Left cardiac atrium (tissue), 4 donors: ENCODE measurements at places on chromosomes 13 and 19. TPM values are rescaled to one million over a fixed set of nuclear protein-coding genes. Genes with fewer than 3 reads are reported as not detected.
A peak's percentile ranks its signal among the peaks of the same experiment; 100 is the strongest.

GRCh38 chr13:63463782-63464610 lies 2048.3 kb upstream of the PCDH20 start:
- no peak for DNase-seq

- DNase-seq = no peak
Measured at GRCh38 chr19:31674503-31675192, 325.4 kb upstream of the TSHZ3 start.

DNA sequence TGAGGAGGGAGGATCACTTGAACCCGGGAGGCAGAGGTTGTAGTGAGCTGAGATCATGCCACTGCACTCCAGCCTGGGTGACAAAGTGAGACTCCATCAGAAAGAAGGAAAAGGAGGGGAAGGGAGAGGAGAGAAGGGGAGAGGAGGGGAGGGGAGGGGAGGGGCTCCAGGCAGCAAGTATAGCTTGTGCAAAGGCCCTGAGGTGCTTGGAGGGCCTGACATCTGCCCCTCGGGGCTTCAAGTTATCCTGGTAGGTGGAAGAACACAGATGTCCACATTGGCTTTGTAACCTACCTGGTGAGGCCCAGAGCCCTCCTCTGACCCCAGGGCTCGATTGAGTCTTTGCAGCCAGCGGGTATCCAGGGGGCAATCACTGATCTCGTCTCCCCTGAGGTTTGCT lies 11.5 kb upstream of the ZNRF4 start:
- DNase-seq = no peak

DNA sequence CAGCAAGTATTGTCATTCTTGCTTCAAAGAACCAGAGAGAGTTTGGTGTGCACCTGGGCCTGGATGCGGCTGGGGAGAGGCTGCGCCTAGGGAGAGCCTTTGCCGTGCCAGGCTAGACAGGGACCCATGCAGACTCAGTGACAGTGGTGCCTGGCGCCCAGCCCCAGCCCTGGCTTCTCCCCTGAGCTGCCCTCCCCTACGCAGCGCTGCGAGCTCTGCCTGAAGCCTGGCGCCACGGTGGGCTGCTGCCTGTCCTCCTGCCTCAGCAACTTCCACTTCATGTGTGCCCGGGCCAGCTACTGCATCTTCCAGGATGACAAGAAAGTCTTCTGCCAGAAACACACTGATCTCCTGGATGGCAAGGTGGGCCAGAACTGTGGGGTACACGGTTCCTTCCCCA lies 12.0 kb downstream of the KMT2B start:
- DNase-seq = no peak

DNA sequence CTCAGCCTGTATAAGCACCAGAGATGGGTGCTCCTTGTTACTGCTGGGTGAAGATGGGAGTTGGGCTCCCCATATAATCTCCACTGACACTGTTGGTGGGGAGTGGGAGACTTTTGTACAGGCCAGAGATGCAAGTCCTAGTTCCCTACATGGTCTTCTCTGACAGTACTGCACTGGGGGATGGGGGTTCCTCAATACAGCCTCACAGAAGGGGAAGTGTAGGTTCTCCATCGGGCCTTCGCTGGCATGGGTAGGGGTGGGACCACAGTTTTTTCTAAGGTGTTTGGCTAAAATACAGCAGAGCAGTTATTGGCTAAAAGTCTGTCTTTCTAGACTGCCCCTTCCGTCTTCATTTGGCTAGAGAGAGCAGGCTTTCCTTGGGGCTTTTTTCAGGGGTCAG lies 167.2 kb upstream of the SERP2 start:
- no peak for DNase-seq

The MUC16 gene
- total RNA-seq = 1.3 TPM

GRCh38 chr13:105897575-105897974 lies 637.9 kb downstream of the EFNB2 start:
- no peak for DNase-seq

The ZNF470 gene
- 3.4 TPM for total RNA-seq

The NLRP11 gene
- total RNA-seq = not detected

DNA sequence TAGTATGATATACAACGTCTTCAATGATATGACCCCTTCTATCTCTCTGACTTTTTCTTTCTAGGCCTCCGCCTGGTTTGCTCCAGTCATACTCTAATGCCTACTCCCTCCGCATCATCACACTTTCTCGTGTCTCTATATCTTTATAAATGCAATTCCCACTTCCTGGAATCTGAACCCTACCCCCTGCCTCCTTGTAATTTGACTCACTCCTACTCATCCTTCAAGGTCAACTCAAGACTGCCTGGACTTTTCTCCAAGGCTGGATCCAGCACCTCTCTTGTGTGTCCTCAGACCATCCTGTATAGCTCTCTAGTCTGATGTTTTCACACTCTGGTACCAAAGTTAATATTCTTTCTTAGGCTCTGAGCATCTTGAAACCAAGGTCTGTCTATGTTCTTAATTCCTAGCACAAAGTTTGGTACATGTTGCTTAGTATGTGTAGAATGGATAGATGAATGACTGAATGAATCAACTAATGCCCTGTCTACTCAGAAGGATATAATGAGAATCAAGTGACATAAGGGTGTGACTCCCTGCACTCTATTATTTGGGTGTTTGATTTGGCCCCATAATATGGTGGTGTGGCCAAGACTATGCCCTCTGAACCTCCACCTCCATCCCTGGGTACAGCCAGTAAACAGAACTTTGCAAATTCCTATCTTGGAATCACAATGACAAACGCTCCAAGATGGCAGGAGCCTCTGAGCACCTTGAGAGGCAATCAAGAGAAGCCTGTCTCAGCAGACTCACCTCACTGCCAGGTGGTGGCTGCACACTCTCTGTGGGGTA lies 74.3 kb upstream of the SERP2 start:
- DNase-seq = no peak

The LILRA1 gene
- 0.97 TPM for total RNA-seq

DNA sequence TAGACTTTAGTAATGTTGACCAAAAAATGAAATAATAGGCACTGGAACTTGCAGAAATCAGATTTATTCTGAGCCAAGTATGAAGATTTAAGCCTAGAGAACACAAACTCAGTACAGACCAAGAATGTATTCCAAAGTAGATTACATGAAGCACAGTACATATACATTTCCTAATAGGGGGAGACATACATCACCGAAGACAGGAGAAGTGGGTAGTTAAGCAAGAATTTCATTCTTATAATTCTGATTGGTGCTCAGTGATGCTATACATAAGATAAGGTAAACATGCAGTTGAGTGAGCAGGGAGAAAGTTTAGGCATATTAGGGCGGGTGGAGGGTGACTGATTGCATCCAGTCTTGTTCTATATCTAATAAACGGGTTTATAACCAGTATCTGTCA lies 2218.8 kb downstream of the PCDH9 start:
- DNase-seq = no peak

DNA sequence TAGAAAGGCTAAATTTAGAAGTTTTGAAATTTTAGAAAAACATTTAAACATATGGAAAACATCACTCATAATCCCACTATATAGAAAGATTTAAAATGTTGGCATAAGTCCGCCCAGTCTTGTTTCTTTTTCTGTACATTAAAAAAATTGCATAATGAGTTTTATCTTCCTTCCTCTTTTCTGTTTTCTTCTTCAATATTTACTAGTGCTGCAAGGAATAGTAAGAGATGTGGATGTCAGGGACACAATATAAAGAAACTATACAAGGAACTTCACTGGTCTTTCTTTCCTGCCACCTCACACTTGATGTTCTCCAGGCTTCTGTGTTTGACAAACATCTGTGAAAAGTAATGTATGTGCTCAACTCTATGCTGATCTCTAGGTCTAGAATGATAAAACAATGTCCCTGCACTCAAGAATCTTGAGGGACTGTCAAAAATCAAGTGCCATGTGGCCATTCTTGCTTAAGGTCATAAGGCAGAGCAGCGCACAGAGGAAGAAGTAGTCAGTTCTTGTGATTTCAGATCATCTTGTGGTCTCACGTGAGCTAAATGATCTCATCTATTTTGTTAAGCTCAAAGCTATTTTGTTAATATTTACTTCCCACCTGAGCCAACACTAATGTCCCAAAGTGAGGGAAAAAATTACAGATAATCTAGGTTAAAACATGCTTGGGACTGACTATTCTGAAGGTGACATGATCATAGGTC lies 186.9 kb upstream of the OBI1 start:
- no peak for DNase-seq

GRCh38 chr19:45293682-45294081 lies 29.0 kb downstream of the CKM start:
- no peak for DNase-seq

DNA sequence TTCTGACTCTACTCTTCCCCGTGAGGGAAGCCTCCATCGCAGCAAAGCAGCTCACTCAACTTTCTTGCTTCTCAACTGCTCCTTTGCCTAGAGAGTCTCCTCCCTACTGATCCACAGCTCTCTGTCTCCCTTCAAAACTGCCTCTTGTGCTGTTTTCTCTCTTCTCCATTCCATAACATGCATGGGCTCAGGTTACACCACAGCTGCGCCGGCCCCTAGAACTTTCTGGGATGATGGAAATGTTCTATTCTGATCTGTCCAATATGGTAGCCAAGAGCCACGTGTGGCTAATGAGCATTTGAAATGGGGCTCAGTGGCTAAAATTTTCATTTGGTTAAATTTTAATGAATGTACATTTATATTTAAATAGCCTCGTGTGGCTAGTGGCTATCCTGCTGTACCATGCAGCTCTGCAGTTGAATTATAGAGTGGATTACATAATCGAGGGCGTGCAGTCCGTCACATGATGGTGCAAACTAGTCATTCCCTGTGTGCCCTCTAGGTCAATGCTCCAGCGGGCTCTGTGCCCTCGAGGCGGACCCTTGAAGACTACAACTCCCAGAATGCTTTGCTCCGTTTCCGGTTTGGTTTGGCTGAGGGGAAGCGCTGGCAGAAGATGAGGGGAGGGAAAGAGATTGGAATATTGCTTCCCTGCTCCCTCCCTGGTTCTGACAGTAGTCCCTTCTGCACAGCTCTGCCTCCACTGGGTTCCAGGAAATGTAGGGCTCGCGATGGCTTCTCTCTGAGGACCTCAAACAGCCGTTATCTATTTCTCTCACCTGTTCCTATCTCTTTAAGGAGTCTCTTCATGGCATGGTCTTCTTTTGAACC lies 109.8 kb downstream of the CACNA1A start:
- DNase-seq = peak; percentile 57

GRCh38 chr19:15318241-15318691 lies 14.1 kb downstream of the BRD4 start:
- DNase-seq = no peak

GRCh38 chr13:75309981-75310580 lies 171.9 kb downstream of the TBC1D4 start:
- DNase-seq = no peak

DNA sequence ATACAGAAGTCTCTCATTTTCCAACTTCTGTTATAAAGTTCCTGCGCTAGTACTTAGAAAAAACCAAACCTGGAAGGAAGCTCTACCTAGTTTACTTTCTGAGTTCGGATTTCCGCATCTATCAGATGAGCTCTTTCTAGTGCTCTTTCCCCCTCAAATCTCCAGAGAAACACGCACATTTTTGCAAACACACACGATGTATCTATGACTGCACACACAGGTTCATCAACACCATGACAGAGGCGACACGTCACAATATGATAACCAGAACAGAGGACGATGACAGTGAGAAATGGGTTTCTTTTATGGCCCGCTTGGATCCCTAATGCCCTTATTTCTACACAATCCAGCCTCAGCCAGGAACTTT lies 629 bp upstream of the LRRC63 start:
- no peak for DNase-seq

The APC2 gene
- total RNA-seq = 0.21 TPM

The ZNF569 gene
- 6.8 TPM for total RNA-seq

DNA sequence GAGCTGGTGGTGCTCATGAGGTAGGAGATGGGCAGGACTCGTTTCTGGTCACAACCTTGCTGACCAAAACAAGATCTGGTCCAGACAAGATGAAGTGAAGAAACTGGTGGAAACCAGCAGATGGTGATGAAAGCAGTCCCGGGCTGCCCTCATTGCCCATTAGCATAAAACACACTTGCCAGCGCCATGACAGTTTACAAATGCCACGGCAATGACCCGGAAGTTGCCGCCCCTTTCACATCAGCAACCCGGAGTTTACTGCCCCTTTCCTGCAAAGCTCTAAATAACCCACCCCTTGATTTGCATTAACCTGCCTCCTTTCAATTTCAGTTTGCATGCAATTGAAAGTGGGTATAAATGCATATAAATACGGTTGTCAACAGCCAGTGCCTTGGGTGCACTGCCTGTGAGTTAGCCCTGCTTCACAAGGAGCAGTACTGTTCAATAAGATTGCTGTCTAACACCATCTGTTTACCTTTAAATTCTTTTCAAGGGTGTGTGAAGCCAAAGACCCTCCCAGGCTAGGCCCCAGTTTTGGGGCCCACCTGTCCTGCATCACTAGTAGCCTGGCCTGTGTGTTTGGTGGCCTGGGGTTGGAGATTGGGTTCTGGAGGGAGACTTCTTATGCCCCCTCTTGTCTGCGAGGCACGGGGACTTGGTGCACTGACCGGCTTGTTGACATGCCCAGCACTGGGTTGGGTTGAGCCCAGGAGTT lies 38.8 kb downstream of the CHST8 start:
- DNase-seq = no peak

The ZNF726 gene
- total RNA-seq = 0.53 TPM

DNA sequence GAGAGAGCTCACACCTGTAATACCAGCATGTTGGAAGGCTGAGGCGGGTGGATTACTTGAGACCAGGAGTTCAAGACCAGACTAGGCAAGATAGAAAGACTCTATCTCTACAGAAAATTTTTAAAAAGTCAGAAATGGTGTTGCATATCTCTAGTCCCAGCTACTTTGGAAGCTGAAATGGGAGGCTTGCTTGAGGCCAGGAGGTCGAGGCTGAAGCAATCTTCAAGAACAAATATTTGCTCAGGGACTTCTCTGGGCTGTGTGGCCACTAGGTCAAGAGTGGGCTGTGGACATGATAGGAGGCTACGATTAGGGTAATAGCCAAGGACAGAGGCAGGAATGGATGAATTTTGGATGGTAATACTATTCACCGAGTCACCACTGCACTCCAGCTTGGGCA lies 135.8 kb upstream of the PEG3 start:
- no peak for DNase-seq

The PSPN gene
- 0.92 TPM for total RNA-seq

The PRR19 gene
- total RNA-seq = 0.16 TPM

DNA sequence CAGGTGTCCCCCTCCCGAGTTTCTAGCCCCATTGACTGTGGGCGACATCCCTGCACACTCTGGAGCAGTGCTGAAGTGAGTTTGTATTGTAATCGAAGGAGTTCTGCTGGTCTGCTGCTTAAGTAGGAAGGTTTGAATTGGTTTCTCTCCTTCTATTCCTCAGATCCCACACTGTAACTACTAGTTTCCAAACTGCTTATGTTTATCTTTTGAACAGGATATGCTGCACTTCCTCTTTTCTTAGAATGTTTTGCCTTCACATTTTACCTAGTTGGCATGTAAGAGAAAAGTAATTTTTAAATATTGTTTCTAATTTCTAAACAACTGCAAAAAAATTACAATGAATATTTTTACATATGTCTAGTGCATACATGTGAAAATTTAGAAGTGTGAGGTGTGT lies 511.8 kb downstream of the KLF12 start:
- DNase-seq = no peak
